Activated naive CD8-positive, alpha-beta T cell treated with anti-CD3 and anti-CD28 coated beads, Interleukin-2, amount 50 U/mL, for 24 hours (primary cell): ENCODE measurements at places on chromosomes 5 and 9.

DNA sequence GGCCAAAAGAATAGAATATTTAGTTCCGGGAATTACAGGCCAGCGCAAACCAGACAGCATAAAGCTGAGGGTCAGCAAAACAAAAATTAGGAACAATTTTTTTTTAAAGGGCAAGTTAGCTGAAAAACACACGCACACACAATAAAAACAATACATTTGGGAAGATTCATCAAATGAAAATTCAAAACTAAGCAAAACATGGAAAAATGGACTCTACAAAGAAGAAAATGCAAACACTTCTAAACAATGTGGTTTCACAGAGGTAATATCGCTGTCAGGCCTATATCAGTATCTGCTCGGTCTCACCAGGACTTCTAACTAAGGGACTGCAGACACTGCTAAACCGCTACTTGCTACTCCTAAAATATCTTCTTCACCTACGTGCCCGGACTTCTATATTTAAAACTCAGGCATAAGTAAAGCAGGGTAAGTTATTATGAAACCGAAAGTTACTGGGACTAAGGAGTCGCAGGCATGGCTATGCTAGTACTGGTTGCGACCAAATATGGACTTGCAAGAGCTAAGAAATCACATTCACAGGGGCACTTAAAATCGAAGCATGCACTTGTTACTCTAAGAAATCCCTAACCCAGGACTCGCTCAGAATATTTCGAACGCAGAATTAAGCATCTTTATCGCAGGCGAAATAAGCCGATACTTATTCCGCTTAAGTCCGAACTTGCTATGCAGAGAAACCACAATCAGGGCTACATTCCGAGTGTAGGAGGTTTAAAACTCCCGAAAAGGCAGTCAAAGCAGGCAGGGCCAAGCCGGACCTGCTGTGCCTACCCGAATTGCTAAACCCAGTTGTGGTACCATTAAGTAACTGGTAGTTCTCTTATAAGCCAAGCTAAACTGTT, 2.3 kb downstream of the ANXA2R start:
- DNase-seq = no peak

DNA sequence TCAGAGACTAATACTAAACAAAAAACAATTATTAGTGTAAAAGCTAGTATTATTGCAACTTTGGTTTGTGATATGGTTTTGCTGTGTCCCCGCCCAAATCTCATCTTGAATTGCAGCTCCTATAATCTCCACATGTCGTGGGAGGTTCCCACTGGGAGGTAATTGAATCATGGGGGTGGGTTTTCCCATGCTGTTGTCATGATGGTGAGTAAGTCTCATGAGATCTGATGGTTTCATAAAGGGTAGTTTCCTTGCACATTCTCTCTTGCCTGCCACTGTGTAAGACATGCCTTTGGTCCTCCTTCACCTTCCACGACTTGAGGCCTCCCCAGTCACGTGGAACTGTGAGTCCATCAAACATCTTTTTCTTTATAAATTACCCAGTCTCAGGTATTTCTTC, 325.9 kb upstream of the DAB2 start:
- DNase-seq = no peak

DNA sequence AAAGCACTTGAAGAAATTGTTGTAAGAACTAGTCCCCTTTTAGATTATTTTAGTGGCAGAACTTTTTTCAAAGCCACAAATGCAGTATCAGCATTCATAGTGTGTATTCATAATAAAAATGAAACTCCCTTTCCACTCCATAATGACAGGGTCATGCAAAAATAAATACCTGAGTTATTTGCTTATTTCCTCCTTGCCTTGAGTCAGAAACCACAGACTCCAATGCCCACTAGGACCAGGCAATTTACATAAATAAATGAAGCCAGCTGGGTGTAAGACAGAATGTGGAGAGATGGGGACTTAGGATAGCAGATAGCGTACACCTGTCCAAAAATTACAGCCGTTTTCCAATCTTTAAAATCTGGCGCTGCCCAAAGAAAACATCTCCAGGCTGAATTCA, 417.8 kb downstream of the TMEM161B start:
- no peak for DNase-seq

DNA sequence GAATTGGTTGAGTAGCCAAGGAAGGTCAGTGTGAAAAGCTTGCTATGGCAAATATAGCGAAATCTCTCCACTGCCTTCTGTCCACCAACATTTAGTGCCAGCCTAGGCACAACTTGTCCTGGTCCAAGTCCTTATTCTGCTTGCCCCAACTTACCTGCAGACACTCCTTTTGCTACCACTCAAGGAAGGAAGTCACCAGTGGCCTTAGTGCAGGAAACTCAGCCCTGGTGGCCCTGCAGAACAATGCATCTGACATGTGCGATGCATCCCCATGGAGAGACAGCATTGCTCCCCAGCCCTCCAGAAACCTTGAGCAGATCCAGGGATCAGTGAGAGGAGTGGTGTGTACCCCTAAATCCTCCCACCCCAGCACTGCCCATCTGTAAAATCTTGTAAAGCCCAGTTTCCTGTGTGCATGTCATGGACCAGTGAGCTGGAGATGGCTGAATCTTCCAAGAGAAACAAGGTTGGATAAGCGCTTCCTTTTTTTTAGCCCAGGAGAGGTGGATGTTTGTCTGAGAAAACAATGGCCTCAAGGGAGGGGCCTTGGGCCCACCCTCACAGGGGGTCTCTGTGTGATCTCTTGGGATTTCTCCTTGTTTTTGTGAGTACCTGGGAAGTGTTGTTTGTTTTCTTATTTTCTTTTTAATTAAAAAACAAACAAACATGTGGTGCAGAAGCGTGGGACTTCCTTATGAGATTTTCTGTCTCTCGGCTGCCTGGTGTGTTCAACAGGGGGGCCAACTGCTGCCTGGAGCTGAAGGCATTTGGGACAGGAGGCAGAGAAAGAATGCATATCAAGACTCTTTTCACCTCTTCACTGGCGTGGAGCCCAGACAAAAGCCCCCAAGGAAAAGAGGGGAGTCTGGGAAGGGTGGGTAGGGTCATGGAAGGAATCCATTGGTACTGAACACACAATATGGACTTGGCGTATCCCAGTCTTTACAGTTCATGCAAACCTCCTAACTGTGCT, 3.6 kb downstream of the FOXI1 start:
- no peak for DNase-seq

- no peak for DNase-seq
Measured at GRCh38 chr5:5278815-5279381, 138.8 kb downstream of the ADAMTS16 start.
